Activated T-cell treated with anti-CD3 and anti-CD28 coated beads for 48 hours (primary cell): ENCODE measurements at places on chromosomes 1 and 21.
A peak's percentile ranks its signal among the peaks of the same experiment; 100 is the strongest.

- DNase-seq = no peak
Measured at GRCh38 chr1:48039088-48040054, 42.2 kb upstream of the TRABD2B start.

GRCh38 chr1:184941735-184942134, 32.6 kb downstream of the NIBAN1 start:
- DNase-seq = peak; percentile 5

- DNase-seq = no peak
Measured at GRCh38 chr1:22910986-22911651, 61.5 kb downstream of the LACTBL1 start.

GRCh38 chr1:35790670-35791069, 17.1 kb upstream of the AGO4 start:
- no peak for DNase-seq

DNA sequence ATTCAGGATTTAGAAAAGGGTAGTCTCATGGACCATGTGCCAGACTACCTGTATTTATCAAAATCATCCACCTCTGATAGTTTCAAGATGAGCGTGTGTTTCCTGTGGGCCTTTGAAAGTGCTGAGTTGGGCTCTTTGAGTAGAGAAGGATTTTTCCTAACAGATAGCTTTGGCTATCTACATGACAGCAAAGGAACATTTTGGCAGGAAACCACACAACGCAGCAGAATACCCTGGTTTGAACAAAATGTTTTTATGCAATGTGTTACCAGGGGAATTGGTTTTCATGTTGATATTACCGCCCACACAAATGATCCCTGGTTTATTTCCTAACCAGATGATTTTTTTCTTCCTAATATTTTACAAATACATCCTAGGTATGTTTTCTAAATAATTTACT, 431.4 kb downstream of the NEGR1 start:
- no peak for DNase-seq

- no peak for DNase-seq
Measured at GRCh38 chr1:210898473-210898872, 235.5 kb downstream of the KCNH1 start.

- DNase-seq = no peak
Measured at GRCh38 chr1:224724566-224724965, 108.4 kb downstream of the CNIH3 start.

- no peak for DNase-seq
Measured at GRCh38 chr21:39180429-39181019, 2.7 kb downstream of the PSMG1 start.

DNA sequence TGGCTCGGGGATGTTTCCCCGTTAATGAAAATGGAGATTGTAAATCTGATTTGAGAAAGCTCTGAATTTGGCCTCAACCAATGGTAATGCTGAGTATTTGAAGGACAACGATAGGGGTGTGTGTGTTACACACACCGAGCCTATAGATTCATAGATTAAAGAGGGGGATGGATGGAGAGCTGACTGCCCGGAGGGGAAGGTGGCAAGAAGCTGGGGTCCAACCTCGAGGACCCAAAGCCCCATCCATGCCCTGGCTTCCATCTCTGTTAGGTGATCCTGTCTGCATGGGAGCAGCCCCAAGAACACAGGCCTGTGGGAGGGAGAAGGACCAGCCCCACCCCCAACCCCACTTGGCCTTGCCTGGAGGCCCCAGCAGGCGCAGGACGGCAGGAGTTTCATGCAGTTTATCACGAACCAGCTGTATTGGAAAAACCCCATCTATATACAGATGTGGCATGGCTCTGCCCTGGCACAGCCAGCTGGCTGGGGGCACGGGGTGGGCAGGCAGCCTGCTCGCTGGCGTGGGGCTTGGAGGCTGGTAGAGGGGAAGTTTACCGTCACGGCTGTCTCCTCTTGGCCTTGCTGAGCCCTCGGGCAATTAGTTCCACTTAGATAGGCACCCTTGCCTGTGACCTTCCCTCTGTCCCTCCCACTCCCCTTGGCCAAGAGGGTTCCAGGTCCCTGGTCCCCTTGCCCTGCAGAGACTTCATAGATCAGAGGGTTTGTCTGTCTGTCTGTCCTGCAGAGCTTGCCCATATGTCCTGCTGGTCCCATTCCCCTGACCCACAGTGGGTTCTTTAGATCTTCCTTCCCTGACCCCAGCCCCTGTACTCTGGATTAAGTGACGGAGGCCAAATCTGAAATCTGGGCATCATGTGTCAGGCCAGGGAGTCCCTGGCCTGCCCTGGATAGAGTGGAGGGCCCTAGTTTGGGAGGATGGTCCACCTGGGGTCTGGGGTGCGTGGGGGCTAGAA, 3.0 kb downstream of the HSPB7 start:
- DNase-seq = no peak

DNA sequence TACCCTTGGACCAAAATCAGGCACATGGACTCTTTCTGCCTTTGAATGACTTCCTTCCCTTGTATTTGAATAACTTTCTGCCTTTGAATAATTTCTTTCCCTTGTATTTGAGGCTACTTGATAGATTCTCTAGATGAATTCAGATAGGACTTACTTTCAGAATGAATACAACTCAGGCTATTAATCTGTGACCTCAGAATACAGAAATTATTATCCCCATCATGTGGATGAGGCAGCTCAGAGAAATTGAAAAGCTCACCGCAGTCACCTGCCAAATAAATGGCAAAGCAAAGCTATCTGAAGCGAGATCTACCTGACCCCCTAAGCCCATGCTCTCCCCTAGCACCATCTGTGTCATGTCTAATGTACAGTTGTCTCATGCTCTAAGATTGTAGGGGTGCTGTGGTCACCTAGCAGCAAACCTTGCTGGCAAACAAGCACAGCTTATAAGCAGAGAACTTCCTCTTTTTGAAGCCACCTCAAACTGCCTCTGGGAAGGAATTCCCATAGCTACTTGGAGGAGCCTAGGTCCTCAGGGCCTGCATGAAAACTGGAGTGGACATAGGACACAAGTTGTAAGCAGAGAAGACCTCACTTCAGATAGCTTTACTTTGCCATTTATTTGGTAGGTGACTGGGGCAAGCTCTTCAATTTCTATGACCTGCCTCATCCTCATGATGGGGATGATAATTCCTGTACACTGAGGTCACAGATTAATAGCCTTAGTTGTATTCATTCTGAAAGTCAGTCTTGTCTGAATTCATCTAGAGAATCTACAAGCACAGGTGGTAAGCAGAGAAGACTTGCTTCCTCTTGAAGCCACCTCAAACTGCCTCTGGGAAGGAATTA, 66.1 kb downstream of the FASLG start:
- no peak for DNase-seq

DNA sequence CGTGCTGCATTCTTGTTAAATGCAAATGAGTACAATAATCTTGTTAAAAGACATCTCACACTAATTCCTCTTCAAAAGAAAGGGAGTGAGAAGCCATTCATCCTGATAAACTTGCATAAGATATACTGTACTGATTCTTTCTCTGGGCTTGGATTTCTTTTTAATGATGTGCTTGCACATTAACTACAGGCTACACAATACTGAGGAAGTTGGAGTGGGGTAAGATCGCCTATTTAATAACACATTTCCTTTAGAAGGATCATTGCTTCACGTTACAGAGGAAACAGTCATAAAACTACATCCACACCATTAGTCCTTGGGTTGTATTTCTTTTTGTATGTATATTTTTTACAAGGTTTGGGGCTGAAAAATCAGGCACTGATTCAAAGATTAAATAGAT, 36.6 kb downstream of the NRIP1 start:
- DNase-seq = no peak

GRCh38 chr1:167798952-167799351, 77.2 kb downstream of the MPZL1 start:
- DNase-seq = no peak

GRCh38 chr1:111417755-111418154, 9.8 kb downstream of the OVGP1 start:
- no peak for DNase-seq

DNA sequence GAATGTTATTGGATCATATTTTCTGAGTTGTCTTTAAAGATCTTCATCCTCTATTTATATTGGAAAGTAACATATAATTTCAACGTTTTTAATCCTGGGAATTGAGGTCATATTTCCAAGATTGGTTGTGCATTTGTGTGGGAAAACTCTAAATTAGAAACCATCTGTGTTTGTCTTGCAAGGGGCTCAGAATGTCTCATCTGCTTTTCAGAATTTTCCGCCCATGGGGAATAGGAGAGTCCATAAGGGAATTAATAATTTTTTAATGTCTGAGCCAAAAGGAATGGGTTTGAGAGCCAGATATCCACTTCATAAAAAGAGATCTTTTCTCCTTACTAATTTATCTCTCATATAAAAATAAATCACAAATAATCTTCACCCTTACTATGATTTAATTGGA, 84.8 kb upstream of the MAP1LC3C start:
- no peak for DNase-seq

- DNase-seq = no peak
Measured at GRCh38 chr21:40253112-40253511, 385.9 kb downstream of the PCP4 start.

GRCh38 chr1:214632091-214632490, 29.1 kb downstream of the CENPF start:
- no peak for DNase-seq

- peak; percentile 24 for DNase-seq
Measured at GRCh38 chr1:235253219-235253962, 74.6 kb downstream of the ARID4B start.

GRCh38 chr1:9717193-9718005, 65.9 kb downstream of the PIK3CD start:
- DNase-seq = peak; percentile 75

GRCh38 chr1:91819038-91819788, 66.7 kb downstream of the TGFBR3 start:
- no peak for DNase-seq

DNA sequence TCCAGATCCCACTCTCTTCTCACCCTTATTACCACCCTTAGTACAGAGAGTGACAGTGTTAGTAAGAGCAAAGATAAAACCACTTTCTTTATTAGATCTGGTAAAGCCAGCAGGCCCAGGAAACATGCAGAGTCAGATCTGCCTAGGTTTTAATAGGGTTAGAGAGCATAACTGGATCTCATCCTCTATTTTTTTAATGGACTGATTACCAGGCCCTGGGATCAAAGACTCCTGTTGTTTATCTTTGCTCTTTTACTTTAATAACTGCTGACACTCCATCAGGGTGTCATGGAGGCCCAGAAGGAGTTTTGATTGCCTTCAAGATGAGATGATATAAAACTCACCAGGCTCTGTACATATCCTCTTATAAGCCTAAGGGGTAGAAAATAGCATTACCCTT, 45.3 kb upstream of the RGS5 start:
- DNase-seq = no peak

DNA sequence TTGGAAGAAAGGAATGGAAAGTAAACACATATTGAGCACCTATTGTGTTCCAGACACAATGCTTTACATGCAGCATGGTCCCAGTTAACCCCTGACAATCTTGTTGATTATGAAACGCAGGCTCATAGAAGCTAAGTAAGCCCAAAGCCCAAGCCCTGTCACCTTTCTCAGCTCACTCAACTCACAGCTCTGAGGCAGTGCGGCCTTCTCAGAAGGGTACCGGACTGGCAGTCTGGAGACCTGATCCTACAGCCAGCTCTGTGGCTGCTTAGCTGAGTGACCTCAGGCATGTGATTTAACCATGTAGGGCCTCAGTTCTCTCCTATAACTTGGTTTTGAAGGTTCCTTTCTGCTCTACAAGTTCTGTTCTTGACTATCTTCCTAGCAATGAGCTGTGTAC, 464 bp upstream of the RNASEL start:
- no peak for DNase-seq

- no peak for DNase-seq
Measured at GRCh38 chr21:36913247-36914169, 53.0 kb downstream of the HLCS start.

DNA sequence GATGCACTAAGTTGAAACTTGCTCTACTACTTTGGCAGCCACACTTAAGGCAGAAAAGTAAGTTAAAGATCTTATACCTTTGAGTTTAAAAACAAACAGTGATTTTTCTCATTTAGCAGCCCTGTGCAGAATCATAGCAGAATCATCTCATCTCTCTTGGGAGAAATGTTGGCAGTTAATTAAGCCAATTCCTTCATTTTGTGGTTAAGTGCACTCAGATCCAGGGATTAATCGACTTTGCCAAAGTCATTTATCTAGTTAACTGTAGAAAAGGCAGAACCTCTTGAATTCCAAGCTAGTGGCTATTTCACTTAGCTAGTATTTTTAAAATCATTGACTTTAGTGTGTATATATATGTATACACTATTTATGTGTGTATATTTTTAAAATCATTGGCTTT, 125.0 kb downstream of the GPR52 start:
- no peak for DNase-seq

- no peak for DNase-seq
Measured at GRCh38 chr1:77143529-77144121, 75.6 kb downstream of the PIGK start.

DNA sequence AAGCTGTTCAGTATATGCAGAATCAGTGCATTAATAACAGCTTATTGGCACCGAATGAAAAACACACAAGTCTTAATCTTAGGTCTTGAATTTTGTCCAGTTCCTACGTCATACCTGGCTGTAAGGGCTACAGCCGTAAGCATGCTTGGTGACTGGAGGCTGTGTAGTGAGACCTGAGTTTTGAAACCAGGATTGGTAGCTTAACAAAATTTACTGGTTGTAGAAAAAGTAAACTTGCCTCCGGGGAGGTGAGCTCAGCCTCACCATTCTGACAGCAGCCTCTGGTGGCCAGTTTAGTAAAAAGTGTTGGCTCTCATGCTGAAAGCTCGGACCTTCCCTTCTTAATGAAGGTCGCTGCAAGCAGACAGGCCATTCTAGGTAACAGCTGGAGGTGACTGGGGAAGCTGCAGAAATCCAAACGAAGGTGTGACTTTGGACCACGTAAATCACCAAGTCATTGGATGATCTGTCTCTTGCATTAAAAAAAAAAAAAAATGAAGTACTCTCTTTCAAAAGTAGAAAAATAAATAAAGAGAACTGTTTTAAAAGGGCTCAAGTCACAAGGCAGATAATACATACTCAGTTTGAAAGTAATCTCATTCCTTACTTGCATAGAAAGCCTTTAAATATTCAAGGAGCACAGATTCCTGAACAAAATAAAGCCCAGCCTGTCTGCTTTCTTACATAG, 48.9 kb downstream of the HLCS start:
- no peak for DNase-seq

DNA sequence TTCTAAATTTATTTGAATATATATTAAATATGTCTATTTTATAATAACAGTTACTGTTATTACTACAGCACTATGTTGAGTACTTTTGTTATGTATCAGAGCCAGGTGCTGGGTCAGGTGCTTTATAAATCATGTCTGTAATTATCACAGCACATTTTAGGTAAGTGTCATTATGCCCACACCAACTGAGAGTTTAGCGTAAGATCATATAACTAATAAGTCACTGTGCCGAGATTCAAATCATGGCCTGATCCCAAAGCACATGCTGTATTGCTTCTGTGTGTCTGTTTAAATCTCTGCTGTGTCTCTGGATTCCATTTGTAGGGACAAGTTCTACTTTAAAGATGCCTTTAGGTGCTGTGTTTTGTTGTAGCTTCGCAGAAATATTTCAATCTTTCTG, 1.9 kb downstream of the GPSM2 start:
- DNase-seq = no peak

GRCh38 chr1:236681219-236681618, 5.1 kb upstream of the ACTN2 start:
- DNase-seq = no peak

- DNase-seq = no peak
Measured at GRCh38 chr1:154906621-154907081, 29.9 kb downstream of the PMVK start.
